ENCODE measurements at places on chromosomes 16 and 17.
A peak's percentile ranks its signal among the peaks of the same experiment; 100 is the strongest.

- DNase-seq: no peak
These were observed 116.1 kb upstream of the MYOCD start for GRCh38 chr17:12549499-12550041.

- no peak for DNase-seq
These were observed 6.8 kb downstream of the TNRC6C start for GRCh38 chr17:77965352-77965751.

DNA sequence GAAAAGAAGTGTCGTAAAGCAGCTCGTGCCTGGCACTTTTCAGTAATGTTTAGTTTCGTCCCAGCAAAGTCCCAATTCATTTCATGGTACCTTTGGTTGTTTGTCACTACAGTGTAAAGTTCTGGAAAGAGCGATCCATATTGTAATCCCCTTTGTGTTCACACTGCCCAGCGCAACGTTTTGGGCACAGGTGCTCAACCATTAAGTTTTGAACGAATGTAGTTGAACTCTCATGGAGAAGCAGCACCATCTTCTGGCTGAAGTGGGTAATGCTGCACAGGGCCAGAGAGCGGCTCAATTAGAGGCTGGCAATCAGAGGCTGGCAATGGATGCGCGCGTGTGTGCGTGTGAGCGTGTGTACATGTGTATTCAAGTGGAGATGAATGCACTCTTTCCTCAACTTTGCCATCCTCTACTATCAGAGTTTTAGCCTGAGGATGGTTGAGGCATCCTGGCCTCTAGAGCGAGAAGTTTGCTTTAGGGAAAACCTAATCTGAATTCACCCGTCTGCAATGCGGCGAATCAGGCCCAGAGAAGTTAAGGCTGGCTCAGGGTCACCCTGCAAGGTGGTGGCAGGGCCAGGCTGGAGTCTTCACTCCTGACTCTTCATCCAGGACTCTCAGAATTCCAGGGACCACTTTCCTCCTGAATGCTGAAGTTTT is 29.9 kb downstream of the DYNLL2 start:
- DNase-seq: peak; percentile 86

DNA sequence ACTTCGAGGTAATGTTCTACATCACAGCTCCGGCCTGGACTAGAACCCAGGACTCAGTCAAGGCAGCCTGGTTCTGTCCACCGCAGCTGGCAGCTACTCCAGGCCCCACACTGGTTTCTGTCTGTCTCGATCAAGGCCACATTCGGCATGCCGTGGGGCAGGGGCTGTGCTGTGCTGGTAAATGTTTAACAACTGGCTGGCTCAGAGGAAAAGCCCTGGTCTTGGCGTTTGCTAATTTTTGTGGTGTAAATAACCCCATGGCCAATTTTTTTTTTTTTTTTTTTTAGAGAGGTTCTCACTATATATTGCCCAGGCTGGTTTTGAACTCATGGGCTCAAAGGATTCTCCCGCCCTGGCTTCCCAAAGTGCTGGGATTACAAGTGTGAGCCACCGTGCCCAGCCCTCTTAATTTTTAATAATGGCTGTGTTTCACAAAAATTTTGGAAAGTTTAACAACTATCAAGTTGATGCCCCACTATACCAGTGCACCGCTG is 328 bp upstream of the DRC7 start:
- DNase-seq: no peak

DNA sequence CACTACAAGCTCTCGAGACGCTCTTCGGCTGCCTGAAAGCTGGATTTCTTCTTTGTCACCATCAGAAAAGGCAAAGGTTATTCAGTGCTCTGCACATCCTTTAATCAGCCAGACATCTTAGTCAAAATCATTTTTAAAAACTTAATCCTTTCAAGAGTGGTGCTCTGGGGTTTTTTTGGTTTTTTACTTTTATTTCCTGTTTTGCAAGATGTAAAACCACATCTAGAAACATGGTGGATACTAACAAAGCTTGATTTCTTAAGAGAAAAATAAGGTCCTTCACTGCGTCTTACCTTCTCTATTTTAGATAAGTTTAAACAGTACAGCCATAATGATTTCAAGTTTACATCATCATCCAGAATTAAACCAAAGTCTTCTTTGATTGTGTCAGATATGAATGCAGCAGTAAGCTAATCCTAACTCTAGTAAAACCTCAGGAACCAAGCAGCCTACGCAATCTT is 6.3 kb downstream of the ANKRD11 start:
- peak; percentile 70 for DNase-seq

DNA sequence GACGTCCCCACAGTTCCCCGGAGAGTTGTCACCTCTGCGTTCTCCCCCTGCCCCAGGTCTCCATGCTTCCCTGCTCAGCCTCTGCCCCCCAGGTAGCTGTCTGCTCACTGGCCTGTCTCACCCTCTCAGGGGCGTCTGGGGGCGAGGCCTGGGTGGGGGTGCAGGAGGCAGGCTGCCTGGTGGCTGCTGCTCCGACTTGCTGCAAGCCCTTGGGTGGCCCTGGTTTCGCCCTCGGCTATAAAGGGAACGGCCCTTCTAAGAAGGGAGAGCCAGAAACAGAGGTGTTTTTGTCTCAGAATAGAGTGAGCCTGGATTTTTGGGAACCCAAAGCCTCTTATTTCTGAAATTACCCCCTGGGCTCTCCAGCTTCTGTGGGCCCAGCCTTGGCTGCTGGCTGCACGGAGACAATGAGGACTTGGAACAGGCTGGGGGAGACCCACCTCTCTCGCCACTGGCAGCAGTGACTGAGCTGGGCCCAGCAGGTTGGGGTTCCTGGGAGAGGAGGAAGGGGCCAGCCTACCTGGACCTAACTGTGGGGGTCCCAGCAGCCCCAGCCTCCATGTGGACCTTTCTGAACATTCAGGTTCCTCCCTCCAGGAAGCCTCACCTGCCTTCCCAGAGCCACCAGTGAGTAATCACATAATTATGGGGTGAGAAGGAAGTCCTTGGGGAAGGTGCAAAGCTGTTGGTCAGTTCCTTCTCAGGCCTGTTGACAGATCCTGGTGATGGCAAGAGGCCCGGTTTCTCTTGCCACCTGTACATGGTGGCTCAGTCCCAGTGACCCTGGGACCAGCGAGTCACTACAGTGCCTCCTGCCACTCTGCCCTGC is 15.5 kb upstream of the SPNS2 start:
- no peak for DNase-seq

DNA sequence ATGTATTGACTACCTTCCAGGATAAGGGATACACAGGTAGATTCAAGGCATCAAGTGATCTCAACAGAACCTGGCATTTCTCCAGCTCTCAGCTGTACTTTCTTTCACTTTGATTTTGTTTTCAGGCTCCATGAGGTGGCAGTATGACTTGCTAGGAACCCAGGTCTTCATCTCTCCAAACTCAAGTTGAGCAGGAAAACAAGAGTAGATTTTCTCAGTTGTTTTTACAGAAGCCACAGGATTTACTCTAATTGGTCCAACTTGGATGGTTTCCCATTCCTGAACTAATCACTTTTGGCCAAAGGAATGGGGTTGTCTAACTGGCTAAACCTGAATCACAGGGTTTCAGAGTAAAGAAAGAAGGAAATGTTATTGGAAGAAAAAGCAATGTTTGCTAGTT is 146.6 kb downstream of the TRIM37 start:
- DNase-seq: no peak

DNA sequence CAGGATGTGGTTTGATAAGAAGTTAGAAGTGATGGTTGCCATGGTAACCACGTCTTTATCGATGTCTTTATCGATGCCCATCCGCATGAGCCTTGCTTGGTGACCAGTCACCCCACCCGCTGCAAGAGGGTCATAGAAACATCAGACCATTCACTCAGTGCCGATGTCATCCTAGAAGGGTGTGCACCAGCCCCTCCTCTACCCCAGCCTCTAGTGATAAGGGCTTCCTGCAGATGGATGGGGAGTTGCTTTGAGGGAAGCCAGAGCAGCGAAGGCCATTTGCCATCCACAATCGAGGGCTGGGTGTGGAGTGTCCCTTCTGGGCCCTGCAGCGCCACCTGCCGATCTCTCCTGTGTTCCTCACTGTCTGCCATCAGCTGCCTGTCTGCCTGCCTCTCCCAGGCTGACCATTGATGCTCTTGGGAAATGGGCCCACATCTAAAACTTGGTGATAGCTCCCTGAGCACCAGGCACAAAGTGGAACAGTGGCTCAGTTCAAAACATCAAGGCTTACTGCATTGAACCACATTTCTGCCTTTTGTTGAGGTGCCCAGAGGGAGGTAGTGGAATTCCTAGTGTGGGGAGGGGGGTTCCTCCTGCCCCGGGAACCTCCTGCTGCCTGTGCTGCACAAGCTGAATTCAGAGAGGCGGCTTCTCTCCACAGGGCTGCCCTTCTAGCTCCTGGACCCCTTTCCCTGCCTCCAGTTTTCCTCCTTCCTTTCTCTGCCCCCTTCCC is 8.9 kb downstream of the CALB2 start:
- no peak for DNase-seq

DNA sequence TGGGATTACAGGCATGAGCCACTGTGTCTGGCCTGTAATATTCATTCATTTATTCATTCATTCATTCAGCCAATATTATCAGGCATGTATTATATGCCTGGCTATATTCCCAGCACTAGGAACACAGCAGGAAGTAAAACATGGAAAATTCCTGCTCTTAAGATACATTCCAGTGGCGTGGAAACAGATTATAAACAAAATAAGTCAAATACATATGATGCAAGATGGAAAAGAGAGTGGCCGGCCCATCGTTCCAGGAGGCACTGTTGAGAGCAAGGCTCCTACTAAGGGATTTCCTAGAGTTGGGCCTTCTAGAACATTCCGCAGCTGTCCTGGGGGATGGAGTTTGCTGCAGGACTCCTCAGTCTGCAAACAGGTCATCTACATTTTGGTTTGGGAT is 17.7 kb downstream of the ADCY9 start:
- DNase-seq: no peak

- no peak for DNase-seq
These were observed 17.4 kb downstream of the PIEZO1 start for GRCh38 chr16:88767546-88768070.

DNA sequence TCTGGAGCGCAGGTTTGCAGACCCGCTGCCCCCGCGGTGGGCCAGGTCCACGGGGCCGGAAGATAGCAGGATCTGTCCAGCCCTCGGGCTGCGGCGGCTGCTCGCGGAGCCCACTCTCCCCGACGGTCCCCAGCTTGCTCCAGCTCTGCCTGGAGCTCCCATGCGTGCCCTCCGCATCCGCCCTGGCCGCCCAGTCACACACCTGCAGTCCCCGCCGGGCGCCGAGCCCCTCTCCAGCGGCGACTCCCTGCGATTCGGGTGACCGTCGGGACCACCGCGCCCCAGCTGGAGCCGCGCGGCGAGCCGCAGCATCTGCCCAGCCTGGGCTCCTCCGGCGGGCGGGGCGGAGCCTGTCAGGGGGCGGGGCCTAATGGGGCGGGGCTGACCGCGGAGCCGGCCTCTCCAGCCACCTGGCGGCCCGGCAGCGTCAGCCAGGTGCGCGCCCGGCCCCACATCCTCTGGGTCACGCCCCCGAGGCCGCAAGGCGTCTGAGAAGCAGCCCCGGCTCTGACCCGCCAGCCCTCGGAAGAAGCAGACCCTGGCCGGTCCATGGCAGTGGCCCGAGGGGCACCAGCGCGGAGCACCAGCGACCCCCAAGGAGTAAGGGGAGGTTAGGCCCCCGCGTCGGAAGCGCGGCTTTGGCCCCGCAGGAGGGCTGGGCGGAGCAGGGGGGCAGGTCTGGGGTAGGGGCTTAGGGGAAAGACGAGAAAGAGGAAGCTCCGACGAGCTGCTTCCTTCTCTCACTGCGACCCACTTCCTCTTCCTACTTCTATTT is at the start of gene PIK3R5:
TSS of gene PIK3R5 (minus strand) at position 314 of the 775 bp plus-strand sequence. CDS start 54,213 bp downstream, outside the sequence.
- DNase-seq: peak; percentile 88

DNA sequence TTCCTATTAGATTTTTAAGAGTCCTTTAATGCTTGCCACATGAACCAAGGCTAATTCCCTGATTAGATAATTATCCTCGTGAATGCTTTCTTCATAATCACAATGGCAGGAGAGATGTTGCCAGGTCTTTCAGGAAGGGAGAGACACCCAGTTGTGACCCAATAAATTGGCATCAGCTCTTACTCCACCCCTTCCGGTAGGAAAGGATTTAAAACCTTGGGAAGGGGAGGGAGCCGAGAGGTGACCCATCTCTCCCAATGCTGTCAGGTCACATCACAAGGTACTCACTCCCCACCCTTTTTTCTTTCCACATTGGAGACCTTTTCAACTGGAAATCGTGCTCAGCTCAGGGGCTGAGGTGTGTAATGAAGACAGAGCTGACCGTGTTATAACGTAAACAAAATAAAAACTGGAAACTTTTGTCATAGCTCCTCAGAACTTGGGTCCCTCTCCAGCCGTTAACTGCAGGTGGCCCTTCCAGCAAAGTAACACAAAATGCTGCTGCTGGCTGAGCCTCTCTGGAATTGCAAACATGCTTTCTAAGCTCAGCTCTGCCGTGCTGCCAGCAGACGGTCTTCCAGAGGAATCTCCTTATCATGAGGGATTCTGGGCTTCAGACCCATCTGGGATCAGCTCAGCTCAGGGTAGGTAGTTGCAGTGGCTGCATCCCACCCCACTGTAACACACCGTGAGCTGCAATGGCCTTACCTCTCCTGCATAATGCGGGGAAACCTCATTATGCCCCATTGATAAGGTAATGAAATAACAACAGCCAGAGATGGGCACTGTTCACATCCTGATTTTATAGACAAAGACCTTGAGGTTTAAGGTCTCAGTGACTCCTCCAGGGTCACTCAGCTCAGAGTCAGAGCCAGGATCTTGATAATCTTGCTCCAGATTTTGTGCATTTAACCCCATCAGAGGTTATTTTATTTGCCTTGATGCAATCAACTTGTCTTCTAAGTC is 15.6 kb downstream of the TMEM100 start:
- DNase-seq: no peak

DNA sequence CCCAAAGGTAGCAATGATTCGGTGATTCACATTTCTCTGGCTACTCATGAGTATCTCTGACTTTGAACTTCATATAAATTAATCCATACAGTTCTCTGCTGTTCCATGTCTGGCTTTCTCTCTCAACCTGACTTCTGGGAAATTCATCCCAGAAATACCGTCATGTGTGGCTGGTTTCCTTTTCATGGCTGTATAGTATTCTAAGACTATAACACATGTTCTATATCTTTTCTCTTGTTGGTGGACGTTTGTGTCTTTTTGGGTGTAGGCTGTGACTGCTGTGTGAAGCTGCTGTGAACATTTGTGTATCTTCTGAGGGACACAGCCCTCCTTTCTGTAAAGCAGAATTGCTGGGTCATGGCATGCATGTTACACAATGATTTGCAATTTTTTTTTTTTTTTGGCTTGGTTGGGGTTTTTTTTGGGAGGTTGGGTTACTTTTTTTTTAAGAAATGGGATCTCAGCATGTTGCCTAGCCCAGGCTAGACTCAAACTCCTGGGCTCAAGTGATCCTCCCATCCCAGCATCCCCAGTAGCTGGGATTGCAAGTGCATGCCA is 6.3 kb downstream of the TTYH2 start:
- DNase-seq: no peak

- no peak for DNase-seq
These were observed 12.3 kb downstream of the SLX4 start for GRCh38 chr16:3599121-3599520.

GRCh38 chr17:49681106-49681979 is 3.4 kb upstream of the SPOP start:
- DNase-seq: no peak

Data from CD4-positive, alpha-beta T cell treated with Interleukin-10 for 1 hour (primary cell).